ENCODE measurements at places on chromosomes 7 and 10.

DNA sequence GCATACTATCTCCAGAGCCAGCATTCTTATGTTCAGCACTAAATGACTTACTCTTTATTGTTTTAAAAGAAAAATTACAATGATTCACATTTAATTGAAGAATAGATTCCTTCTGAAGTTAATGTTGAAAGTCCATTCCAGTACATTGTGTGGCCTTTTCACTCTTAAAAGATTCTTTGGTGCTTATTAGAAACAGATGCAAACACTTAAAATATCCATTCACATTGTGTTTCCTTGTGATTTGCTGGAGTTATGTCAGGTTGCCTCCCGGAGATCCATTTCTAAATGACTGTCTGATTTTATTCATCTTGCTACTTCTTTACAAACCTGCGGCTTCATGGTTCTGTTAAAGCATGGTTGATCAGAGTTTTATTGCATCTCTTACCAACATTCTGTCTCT lies 152.8 kb downstream of the FOXP2 start:
- DNase-seq: no peak

DNA sequence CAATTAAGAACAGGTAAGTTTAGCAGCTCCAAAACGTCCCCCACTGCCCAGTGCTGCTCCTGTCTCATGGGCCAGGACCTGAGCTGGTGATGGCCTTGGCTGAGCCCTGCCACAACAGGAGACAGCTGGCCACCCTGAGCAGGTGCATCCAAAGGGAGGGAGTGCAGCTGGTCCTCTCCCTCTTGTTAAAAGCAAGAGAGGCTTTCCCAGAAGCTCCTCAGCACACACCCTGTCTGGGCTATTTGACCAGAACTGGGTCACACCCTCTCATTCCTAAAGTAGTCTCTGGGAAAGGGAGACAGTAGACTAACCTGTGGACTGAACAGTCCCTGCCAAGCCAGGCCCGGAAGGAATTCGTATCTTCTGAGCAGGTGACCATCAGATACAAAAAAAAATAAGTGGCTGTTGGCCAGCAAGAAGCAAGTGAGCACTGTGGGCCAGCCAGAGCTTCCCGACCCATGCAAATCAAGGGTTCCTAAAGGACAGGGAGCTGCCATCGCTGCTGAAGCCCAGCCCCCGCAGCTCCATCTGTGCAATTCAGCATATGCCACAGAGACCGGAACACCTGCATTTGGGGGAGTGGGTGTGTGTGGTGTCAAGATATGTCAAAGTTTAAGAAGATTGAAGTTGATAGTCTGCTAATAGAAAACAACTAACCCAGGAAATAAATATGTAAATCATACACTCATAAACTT lies 2.1 kb upstream of the TMEM72 start:
- DNase-seq: no peak

DNA sequence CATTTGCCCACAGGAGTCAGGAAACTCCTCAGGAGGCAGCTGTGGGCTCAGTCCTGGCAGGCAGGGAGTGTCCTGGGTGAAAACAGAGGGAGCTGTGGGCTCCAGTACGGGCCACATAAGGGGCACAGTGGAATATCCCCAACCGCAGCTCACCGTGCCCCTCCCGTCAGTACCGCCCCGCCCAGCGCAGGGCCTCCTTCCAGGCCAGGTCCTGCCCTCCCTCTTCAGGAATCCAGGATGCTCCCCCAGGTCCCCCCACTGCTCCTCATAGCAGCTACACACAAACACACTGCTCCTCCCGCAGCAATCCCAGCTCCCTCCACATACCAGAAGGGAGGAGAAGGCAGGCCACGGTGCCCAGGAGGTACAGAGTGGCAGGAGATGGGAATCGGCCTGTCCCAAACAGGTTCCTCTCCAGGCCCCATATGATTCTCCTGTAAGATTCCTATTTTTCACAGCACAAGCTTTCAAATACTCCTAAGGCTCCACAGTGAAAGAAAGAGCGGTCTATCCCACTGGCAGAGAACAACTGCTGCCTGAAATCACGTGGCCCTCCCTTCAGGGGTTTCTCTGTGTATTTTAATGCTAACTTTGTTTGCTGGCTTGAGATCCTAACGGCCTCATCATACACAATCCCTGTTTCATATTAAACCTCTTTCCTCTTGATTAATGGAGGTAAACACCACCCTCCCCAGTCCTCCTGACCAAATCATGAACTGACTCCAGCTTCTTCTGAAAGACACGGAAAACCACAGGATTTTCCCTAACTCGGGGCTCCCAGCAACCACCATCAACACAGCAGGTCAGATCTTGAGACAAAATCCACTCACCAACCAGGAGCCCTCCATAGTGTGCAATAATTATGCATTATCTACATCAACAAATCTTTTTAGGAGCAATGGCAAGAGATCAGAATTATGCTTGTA lies 178.7 kb downstream of the TNS3 start:
- DNase-seq: no peak

DNA sequence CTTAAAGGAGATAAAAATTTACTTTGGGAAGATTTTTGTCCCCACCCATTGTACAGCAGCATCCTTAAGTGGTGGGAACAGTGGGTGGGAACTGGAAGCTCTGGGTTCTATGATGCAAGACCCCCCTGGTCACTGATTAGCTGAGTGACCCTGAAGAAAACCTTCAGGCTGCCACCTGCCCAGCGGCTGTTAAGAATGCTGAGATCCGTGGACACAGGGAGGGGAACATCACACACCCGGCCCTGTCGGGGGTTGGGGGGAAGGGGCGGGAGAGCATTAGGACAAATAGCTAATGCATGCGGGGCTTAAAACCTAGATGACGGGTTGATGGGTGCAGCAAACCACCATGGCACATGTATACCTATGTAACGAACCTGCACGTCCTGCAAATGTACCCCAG lies 14.5 kb downstream of the CARD11 start:
- no peak for DNase-seq

DNA sequence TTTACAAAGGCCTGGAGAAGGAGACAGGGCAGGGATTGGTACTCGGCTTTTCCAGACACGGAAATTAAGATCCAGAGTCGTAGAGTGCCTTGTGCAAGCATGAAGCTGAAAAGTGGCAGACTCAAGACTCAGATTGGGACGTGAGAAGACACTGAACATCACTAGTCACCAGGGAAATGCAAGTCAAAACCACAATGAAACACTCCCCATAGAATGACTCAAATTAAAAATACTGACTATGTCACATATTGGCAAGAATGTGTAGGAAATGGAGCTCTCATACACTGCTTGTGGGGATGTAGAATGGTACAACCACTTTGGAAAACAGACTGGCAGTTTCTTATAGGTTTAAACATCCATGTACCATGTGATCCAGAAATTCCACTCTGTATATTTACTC lies 472.0 kb downstream of the RPS24 start:
- DNase-seq: no peak

DNA sequence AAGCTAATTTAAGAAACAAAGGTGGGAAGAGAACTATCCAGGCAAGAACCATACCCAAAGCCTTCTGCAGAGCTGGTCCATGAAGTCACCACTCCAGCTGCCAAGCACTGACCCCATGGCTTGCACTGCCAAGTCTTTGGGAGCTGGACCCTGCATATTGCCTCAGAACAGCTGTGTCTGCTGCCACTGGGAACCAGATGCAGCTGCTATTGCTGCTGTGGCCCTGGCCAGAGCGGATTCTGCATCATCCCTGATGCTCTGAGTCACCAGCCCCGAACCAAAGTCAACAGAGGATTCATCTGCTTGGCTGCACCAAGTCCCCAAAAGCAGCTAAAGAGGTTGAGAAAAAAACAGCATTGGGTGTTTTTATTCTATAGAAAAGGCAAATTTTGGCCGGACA lies 39.2 kb upstream of the GSAP start:
- no peak for DNase-seq

DNA sequence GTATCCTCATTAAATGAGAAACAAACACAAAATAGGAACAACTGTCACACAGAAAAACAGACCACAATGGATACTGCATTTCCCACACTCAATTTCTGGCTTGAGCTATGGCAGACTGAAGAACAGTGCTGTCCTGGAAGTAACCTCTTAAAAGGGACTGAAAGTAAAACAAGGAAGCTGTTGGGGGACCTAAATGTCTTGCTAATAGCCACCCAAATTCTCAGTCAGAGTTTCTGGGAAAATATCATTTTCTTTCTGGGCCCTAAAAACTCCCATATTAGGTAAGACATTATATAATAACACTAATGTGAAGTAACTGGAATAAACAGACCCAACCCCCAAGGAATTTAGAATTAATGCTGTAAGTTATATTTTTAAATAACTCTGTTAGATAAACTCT lies 80.9 kb upstream of the TFEC start:
- DNase-seq: no peak

- no peak for DNase-seq
These were observed 134.9 kb upstream of the RSU1 start for GRCh38 chr10:16952080-16952479.

GRCh38 chr7:136063326-136063666 lies 86.1 kb upstream of the MTPN start:
- no peak for DNase-seq

DNA sequence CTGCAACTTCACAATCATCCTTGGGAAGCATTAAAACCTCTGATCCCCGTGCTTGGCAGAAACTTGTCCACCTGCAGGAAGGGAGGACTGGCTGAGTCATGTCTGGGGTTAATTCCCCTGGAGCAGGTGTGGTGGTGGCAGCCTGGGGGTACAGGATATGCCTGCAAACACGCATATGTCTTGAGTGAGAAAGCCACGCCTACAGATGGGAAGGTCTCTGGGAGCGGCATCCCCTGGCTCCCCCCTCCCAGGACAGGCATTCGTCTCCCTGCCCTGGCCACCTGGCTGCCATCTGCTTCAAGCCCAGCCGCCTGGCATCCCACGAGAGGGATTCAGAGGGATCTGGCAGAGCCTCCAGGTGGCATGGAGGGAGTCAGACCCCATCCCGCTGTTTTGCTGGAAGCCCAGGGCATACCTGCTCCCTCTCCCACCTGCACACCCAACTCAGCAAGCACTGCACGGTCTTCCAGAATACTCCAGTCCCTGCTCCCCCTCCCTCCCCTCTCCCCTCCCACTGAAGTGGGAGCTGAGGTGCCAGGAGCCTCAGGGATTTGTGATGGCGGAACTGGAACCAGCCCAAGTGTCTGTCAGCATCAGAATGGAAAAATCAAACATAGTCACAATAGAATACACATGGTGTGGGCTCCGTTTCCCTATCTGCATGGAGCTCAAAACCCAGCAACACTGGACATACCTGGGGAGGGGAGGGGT lies 61.0 kb downstream of the CAMK2B start:
- DNase-seq: peak; percentile 52

DNA sequence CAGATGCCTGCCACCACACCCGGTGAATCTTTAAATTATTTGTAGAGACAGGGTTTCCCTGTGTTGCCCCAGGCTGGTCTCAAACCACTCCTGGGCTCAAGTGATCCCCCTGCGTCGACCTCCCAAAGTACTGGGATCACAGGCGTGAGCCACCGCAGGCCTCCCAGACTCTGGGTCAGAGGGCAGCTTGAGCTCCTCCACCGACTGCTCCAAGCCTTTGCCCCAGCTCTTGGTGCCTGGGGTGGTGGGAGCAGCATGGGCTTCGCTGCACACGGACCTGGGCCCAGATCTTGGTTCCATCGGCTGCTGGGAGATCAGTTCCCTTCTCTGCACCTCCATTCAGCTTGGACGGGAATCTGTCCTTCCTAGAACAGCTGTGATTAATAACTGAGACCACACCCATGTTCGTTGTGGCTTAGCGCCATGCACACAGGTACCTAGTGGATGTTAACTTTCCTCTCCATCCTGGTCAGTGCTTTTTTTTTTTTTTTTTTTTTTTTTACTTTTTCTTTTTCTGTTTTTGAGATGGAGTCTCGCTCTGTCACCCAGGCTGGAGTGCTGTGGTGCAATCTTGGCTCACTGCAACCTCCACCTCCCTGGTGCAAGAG lies 125.3 kb downstream of the CUX1 start:
- DNase-seq: no peak

GRCh38 chr10:31381766-31382316 lies 62.8 kb downstream of the ZEB1 start:
- DNase-seq: peak; percentile 17

GRCh38 chr7:122919643-122920181 lies 33.5 kb upstream of the CADPS2 start:
- no peak for DNase-seq

- DNase-seq: peak; percentile 73
These were observed 43.4 kb downstream of the RGS10 start for GRCh38 chr10:119498889-119499676.

- no peak for DNase-seq
These were observed 50.9 kb downstream of the GLI3 start for GRCh38 chr7:42186151-42186550.

- no peak for DNase-seq
These were observed 33.7 kb downstream of the STAMBPL1 start for GRCh38 chr10:88913788-88914187.

- no peak for DNase-seq
These were observed 192.7 kb downstream of the MLLT10 start for GRCh38 chr10:21726601-21727225.

GRCh38 chr10:20931156-20931795 lies 34.2 kb upstream of the NEBL start:
- no peak for DNase-seq

DNA sequence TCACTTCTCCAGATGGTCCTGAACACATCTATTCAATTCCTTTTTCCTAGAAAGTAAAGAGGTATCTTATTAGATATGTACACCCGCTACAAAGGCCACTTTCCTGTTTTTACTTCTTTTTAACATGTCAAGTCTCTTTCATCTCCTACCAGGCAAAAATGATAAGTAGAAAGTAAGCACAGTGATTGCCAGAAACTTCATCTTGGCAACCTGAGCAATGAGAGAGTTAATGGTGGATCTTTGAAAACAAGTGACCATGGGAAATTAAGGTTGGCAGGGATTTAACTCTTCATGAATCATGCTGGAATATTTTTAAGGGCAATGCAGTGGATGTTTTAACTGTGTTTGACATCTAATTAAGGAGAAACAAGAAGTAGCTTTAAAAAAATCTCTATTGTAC lies 2.7 kb downstream of the SEMA3A start:
- DNase-seq: no peak
